Skin of body (tissue), 3 donors: ENCODE measurements at places on chromosomes 2 and 18. TPM values are rescaled to one million over a fixed set of nuclear protein-coding genes. Genes with fewer than 3 reads are reported as not detected.
A peak's percentile ranks its signal among the peaks of the same experiment; 100 is the strongest.

- DNase-seq, result no peak
Measured at GRCh38 chr2:42566025-42566424, 2.4 kb upstream of the MTA3 start.

GRCh38 chr2:75570948-75571729, 10.4 kb upstream of the EVA1A start:
- peak; percentile 47 for DNase-seq

GRCh38 chr2:229901819-229902218, 20.0 kb downstream of the TRIP12 start:
- no peak for DNase-seq

The MC2R gene
- not detected for total RNA-seq

The UCN gene
- 0.30 TPM for total RNA-seq
